Fibroblast of skin of left quadriceps (primary cell): ENCODE measurements at places on chromosomes 1 and 21.
A peak's percentile ranks its signal among the peaks of the same experiment; 100 is the strongest.

DNA sequence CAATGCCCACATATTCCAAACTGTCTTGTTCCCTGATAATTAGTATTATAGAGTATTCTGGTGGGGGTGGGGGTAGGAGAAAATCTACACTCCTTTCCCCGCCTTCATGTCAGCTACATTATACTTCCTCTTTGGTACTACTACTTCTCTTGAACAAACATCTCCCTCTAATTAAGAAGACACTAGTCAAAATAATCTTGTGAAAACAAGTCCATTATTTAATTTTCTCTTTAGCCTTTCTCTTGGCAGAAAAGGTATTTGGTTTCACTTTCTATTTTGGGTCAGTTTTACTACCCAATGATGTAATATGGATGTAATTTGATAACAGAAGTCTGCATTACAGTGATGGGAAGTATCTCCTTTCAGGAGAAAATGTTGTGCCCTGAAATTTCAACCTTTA, 22.5 kb downstream of the NTMT2 start:
- DNase-seq = peak; percentile 37

GRCh38 chr1:89276690-89277089, 4.0 kb upstream of the GBP5 start:
- DNase-seq = no peak

DNA sequence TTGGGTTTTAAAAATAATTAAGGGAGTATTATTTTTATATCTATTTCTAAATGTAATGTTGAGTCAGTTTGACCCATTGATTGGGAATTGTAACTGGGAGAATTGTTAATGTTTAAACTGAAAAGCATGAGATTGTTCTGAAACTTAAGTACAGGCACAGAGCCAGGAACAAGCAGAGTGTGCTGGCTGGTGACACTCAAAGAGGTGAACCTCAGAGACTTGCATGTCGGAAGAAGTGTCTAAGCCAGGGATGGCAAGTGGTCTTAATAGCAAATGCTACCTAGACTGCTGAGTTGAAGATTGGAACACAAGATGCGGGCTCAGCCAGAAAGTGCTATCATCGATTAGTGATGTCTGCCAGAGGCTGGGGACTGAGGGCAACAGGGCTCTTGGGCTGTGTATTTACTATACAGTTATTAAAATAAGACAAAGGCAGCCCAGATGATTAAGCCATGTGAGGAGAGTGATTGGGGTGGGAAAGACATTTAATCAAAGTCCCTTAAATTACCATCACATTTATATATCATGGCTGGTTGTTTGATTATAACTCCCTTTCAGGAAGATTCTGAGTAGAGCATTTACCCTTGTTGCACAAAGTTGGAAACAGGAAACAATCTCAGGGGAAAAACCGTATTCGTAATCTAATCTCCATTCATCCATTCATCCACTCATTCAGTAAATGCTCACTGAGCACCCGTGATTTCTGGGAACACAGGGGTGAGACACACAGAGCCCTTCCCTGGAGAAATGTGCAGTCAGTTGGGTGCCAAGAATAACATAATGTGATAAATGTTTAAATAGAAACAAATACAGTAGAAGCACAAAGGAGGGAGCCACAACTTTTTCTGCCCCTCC, 42.8 kb downstream of the C8A start:
- no peak for DNase-seq

- DNase-seq = no peak
Observed at GRCh38 chr1:181033128-181033798, 520 bp upstream of the MR1 start.

GRCh38 chr1:11746092-11746491, 10.2 kb downstream of the AGTRAP start:
- DNase-seq = no peak

DNA sequence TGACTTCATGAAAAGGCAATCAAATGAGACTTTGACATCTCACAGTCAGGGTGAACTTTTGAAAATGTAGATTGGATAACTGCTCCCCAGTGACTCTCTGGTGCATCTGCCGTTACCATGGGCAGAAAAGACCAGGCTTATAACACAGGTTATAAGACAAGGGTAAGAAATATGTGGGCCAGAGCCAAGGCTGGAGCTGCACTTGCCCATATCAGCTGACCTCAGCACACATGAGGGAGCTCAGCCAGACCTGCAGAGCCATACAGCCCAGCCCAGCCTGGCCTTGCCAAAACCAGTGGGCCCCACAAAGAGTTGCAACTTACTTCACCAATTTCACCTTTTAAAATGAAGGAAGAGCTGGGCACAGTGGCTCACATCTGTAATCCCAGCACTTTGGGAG, 11.7 kb upstream of the RGS2 start:
- DNase-seq = no peak

GRCh38 chr1:203326830-203327683, 21.7 kb downstream of the BTG2 start:
- peak; percentile 50 for DNase-seq

DNA sequence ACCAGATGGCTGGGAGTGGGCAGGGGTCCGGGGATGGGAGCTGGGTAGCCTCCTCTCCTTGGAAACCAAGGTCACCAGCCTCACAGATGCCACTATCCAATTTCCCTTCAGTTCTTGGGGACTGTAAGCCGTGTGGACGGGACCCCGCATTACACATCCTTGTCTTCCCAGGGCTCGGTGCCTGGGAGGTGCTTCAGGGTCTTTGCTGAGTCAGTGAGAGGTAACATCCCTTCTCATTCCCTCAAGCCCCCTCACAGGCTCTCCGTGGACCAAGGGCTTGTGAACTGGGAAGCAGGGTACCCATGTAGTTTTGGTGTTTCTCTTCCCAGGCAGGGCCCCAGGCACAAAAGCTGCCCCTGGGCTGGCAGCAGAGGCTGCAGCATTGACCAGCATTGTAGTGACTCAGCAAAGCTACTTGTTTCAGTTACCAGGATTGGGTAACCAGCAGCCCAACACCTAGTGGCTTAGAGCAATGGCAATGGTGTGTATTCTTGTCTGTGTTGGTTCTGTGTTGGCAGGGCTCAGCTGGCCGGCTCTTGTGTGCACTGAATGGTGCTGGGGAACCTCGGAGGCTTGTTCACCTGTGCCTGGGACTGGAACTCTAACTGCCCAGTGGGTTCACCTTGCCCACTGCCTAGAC, 24.6 kb upstream of the PCBP3 start:
- DNase-seq = no peak

GRCh38 chr21:20703112-20703767, 295.0 kb upstream of the NCAM2 start:
- DNase-seq = no peak

DNA sequence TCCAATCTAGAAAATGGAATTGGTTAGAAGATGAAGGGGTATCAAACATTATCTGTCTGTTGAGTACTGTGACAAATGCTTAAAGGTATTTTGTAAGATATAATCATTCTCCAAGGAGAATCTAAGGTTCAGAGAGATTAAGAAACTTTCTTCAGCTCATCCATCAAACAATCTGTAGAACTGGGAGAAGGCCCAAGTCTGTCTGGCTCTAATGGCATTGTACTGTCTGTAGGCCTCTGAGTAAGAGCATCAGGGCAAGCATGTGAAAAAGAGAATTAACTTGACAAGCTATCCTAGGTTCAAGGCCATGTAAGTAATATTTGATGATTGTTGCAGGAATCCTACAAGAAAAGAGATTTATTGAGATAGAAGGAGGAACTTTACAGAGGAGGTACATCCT, 5.3 kb upstream of the FGGY start:
- no peak for DNase-seq

DNA sequence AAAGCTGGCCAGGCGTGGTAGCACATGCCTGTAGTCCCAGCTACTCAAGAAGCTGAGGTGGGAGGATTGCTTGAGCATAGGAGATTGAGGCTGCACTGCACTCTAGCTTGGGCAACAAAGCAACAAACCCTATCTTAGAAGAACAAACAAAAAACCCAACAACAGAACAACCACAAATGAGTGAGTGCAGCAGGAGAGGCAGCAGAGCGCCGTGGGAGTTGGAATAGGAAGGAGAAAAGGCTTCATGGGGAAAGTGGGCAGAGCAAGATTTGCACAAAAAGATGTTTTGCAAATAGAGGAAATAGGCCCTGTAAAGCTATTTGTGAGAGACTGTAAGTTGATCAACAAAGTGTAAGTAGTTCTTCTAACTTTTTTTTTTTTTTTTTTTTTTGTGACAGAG, 19.6 kb downstream of the SMAP2 start:
- DNase-seq = no peak

DNA sequence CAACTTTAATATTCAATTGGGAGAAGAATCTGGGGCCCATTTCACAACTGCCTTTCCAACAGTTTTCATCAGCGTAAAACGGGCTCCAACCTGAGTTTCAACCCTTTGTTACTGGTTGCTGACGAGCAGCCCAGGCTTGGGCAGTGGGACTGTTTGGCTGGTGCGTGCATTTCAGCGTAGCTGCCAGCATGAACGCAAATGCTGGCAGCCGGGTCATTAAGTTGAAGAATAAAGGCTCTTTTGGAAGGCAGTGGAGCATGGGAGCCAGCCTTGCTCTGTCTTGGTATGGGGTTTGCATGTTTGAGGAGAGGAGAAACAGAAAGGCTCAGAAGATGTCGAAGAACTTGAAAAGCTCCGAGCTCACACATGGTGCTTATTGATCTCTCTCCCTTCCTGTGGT, 40.7 kb downstream of the WDR3 start:
- DNase-seq = no peak

DNA sequence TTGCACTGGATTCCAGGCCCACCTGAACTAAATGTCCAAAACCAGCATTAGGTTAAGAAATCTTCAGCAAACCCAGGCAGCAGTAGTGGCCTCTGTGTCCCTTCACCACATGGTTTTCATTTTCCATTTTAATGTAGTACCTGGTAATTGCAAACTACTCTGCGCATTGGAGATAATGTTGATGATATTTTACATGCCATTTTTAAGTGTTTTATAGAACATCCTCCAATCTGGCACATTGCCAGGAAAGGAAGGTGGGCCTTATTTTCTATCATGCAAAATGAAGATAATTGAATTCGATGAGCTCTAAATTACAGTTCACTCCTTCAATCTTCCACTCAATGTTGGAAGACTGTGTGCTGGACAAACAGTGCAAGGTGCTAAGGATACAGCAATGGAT, 89.5 kb downstream of the ZC3H11B start:
- DNase-seq = no peak

GRCh38 chr1:3895279-3895950, 4.7 kb downstream of the C1orf174 start:
- DNase-seq = no peak

GRCh38 chr1:4668743-4669700, 14.6 kb downstream of the AJAP1 start:
- DNase-seq = peak; percentile 79

DNA sequence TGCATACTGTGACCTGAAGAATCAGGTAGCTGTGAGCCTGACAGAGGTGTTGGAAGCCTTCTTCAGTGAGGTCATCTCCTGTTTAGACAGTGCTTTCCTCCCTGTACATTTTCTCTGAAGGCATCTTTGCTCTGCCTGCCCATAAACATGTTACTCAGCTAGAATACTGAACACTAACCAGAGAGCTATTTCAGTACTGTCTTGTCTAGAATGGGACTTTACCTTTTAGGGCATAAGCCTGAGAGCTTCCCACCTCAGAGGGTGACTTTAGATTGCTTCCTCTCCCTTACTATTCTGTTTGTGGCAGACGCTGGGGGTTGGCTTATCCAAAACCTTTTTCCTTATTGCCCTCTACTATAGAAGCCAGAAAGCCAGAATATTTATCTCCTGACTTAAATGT, 23.3 kb upstream of the ZNF326 start:
- no peak for DNase-seq

GRCh38 chr1:162835157-162835899, 25.6 kb downstream of the CCDC190 start:
- DNase-seq = no peak

GRCh38 chr1:63124666-63125191, 197.6 kb upstream of the FOXD3 start:
- peak; percentile 71 for DNase-seq

GRCh38 chr1:47456250-47456649, 18.4 kb downstream of the FOXD2 start:
- DNase-seq = no peak

GRCh38 chr1:3359351-3359750, 95.1 kb upstream of the ARHGEF16 start:
- no peak for DNase-seq

- DNase-seq = no peak
Observed at GRCh38 chr1:76129731-76130130, 55.2 kb downstream of the ST6GALNAC3 start.

GRCh38 chr1:41665962-41666917, 181.8 kb upstream of the EDN2 start:
- no peak for DNase-seq

DNA sequence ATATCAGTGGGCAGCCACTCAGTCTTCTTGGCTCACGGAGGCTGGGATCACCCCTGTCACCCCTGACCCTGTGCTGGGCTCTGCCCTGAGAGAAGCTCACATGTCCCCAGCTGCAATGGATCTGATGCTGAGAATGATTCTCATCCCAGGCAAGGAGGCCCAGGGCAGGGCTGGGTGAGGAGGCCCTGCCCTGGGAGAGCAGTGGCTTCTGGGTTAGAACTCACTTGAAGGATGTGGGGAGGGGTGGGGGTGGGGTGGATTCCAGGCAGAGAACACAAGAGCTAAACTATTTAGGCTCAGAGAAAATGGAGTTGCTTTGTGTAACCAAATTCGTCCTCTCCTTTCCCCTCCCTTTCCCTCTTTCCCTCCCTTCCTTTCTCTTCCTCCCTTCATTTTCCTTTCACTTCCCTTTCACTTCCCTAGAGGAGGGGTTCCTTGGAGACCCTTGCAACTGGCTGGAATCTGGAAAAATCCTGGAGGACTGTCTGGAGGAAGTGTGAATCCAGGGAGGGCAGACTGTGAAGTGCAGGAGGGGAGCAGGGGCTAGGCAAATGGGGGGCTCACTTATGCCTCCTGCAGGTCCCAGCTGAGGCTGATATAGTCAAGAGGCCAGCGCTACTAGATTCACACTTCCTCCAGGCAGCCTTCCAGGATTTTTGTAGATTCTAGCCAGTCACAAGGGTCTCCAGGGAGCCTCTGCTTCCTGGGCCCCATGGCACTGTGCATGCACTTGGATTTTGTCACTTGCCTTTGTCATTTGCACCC, 47.0 kb downstream of the IGSF21 start:
- no peak for DNase-seq

DNA sequence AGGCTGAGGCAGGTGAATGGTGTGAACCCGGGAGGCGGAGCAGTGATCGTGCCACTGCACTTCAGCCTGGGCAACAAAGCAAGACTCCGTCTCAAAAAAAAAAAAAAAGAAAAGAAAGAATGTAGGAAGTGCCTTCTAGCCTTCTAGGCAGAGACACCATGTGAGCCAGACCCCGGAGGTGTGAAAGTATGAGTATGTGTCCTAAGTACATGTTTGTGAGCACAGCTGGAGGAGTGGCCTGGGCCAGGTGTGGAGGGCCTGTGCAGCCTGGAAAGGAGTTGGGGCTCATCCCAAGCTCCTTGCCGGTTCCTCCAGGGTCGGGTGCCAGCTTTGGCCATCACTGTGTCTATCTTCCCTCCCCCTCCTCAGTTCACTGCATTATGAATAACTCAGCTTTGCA, 13.0 kb downstream of the SOX13 start:
- DNase-seq = no peak

GRCh38 chr1:105678334-105678733, 1378.1 kb upstream of the PRMT6 start:
- no peak for DNase-seq
